ENCODE measurements at places on chromosomes 2 and 18.

GRCh38 chr2:182971820-182972547 is 66.3 kb downstream of the NCKAP1 start:
- no peak for DNase-seq

- DNase-seq: peak; percentile 37
Measured at GRCh38 chr18:13287372-13287771, 68.8 kb downstream of the LDLRAD4 start.

- no peak for DNase-seq
Measured at GRCh38 chr18:70413455-70413854, 124.6 kb downstream of the SOCS6 start.

DNA sequence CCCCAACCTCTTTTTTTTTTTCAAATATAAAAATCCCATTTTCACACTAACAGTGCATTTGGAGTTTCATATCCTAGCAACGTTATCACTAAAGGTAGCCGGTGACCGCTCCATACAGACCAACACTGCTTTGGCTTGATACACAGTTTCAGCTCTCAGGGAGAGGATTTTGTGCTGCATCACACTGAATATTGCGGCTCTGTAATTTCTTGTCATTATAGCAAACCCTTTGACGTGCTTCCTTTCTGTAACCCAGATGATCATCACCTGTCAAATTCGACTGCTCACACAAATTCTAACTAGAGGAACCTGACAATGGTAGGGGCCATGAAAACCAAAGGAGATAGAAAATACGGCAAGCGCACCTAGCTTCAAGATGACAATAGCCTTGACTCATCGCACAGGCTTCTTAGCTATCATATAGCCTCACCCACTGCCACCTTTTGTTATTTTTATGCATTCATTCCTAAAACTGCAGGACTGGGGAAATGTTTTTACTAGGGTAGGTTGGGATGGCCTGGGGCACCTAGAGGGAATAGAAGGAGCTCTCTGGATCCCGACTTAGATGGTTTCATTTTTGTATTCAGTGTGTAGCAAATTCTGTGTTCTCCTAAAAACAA is 582.9 kb upstream of the PIK3C3 start:
- no peak for DNase-seq

DNA sequence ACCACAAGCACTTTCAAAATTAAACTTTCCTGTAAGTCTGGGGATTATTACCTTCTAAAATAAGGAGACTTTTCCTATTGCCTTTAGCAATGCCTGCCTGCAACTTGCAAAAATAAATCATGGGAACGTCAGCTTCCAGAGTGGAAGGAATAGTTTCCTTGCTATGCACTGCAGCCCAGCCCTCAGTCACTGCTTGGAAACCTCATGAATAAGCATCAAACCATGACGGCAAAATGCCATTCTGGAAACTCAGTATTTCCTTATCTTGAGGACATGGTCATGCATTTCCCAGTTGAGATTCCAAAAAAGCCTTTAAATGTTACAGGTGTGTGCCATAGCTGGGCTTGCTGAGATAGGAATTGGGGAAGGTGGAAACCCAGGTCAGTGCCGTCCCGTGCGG is 84.2 kb upstream of the OTOS start:
- no peak for DNase-seq

GRCh38 chr2:165888171-165888570 is 65.4 kb downstream of the TTC21B start:
- no peak for DNase-seq

GRCh38 chr18:54968807-54969206 is 9.5 kb upstream of the CCDC68 start:
- DNase-seq: no peak

Data from chondrocyte (in vitro differentiated cells).